ENCODE measurements at places on chromosomes 3 and 15.

DNA sequence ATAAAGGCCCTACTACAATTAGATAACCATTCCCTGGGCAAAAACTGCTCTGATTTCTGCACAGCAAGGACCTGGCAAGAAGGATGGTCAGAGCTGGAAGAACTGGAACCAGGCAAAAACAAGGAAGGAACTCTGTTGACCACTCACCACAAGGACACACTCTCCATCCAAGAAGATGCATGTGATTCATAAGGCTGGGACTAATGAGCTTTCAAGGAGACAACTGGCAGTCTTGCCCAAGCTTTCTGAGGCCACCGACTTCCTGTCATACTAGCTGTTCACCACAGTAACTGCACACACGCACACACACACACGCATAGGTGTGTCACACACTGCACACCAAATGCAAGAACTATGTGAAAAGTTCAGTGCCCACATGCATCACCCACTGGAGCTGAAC is 256.6 kb downstream of the OCA2 start:
- DNase-seq: no peak

DNA sequence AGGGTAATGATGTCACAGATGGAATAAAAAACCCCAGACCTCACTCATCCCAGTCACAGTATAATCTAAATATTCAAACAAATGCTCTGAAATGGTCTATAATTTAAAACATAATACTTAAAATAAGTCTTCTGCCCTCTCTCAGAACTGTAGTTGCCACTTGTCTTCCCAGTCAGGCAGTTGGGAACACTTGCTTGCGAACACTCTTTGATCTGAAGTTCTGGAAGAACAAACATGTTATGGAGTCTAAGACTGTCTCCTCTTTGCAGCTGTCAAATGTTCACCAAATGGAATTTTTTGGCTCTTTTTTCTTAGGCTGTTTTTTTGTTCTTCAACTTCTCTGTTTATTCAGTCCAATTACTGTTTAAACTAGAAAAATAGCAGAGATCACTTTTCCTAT is 711.1 kb upstream of the GOLIM4 start:
- no peak for DNase-seq

DNA sequence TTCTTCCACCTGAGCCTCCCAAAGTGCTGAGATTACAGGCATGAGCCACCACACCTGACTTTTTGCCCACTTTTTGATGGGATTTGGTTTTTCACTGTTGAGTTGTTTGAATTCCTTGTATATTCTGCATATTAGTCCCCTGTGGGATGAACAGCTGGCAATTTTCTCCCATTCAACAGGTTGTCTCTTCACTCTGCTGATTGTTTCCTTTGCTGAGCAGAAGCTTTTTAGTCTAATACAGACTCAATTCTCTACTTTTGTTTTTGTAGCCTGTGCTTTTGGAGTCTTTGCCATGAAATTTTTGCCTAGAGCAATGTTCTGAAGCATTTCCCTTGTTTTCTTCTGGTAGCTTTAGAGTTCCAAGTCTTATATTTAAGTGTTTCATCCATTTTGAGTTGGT is 62.7 kb upstream of the MFGE8 start:
- DNase-seq: no peak

- no peak for DNase-seq
Observed at GRCh38 chr15:44729408-44730127, 6.8 kb upstream of the TRIM69 start.

DNA sequence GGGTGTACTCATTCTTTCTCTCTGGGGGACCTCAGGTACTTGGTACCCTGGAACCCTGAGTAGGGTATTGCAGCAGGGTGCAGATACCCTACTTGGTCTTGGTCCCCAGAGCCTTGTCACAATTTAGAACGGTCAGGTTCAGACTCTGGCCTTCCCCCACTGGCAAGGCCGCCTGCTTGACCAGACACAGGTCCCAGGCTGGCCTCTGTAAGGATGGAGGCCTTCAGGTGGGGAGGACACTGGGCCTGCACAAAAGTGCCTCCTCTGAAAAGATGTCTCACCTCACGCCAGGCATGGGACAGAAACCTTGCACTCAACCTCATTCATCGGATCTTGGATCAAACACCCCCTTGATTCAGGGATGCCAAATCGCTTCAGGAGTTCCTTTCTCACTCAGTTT is 158.4 kb downstream of the KLF13 start:
- no peak for DNase-seq

DNA sequence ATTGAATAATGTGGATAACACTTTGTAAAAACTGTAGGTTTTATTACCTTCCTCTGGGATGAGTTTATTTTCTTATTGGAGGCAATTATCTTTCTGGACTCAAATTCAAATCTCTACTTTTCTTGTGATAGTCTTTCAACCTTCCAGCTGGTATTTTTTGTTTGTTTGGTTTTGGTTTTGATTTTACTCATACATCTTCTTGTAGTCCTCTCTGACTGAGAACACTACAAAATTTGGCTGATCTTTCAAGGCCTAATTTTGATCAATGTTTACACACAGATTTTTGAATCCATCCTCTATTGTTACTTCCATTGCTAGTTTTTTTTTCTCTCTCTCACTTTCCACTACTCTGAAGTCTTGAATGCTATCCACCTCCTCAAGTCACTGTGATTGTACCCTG is 303.8 kb upstream of the NECTIN3 start:
- no peak for DNase-seq

- no peak for DNase-seq
Observed at GRCh38 chr15:60895986-60896385, 333.1 kb downstream of the RORA start.

DNA sequence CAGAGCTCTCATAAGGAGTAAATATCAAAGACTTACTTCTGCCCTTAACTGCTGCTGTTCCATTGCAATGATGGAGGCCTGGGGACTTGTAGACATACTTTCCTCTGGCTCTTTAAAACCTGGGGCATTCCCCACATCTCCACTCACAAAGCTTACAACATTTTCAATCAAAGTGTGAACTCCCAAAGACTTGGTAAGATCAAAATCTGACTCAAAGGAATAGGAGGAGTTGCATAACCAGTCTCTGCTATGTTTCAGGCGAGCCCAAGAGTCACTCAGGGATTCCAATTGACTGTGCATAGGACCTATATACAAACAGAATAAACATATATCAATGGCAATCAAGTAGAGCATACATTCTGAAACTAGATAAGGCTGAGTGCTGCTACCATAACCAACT is 101.5 kb downstream of the FBXL22 start:
- DNase-seq: no peak

DNA sequence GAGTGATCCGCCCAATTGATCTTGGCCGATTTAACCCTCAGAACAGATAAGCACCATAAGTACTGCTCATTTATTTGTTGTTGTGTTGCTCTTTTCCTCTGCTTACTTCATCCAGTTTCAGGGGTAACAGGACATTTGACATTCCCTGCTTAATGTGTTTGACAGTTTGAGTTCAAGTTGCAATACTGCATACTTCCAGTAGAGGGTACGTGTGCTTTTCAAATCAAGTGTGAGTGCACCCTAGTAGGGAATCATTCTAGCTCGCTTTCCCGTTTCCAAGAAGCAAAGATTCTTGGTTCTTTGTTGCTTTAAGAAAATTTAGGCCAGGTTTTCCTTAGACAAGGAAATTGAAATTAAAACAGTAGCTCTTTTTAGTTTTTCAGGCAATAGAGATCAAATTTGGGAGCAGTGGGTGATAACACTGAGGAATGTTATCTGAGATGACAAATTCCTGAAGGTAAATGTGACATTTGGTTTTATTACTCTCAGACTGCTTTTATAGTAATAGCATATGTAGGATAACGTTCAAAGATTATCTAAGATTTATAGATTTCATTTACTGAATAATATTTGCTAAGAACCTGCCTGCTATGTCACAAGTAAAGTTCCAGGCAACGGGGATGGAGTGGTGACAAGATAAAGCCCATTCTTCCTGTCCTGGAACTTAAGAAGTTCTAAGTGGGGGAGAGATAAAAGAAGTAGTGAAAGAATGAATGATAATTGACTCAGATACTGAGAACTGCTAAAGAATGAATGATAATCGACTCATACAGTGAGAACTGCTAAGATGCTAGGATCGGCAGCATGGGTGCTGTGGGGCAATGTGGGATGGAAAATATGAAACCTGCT is 73.3 kb downstream of the SYNPR start:
- peak; percentile 49 for DNase-seq

- DNase-seq: no peak
Observed at GRCh38 chr3:102258666-102259227, 176.1 kb upstream of the ZPLD1 start.

GRCh38 chr3:189724356-189724755 is 93.2 kb downstream of the TP63 start:
- DNase-seq: no peak

- peak; percentile 52 for DNase-seq
Observed at GRCh38 chr3:168094877-168095610, 680 bp downstream of the GOLIM4 start.

- no peak for DNase-seq
Observed at GRCh38 chr3:16609927-16610580, 4.8 kb upstream of the DAZL start.

- no peak for DNase-seq
Observed at GRCh38 chr3:11613851-11614487, 29.7 kb downstream of the VGLL4 start.

DNA sequence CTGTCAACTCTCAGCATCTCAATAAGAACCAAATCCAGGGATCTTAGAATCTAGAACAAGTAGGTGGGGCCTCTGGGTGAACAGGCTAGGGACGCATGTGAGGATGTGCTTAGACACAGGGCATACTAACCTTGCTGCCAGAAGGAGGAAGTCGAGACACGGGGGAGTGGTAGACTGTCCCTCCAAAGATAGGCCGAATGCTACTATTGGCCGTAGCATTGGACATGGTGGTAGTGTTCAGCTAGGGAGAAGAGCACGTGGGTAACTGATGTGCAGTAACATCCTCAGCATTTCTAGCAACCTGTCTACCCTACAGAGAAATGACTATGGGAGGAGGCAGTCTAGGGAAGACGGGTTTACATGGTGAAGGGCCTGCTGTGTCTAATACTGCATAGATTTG is 15.6 kb downstream of the RCCD1 start:
- DNase-seq: no peak

DNA sequence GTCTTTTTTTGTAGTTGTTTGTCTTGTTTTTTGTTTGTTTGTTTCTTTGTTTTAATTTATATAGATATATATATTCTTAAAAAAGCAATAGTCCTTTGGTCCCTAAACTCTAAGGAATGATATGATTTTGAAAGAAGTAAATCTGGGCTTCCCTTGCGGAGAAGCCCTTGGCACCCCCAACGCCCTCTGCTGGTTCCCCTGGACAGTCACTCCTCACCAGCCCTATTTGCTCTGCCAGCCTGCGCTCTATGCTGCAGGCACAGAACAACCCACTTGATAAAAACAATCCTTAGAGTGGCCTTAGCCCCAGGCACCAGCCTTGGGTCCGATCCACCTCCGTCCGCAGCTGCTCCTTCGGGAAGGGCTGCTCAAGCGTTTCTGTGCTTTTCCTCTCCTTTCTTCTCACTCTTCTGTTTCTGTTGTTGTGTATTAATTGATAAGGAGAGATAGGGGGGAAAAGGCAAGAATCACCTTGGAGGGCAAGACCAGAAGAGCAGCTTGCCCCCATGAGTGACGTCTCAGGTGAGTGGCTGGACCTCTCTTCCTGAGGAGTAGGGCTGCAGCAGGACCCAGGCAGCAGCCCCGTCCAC is 13.7 kb upstream of the PARP6 start:
- no peak for DNase-seq

GRCh38 chr3:152381881-152382295 is 113.2 kb downstream of the MBNL1 start:
- no peak for DNase-seq

- no peak for DNase-seq
Observed at GRCh38 chr3:66211779-66212178, 9.0 kb upstream of the SLC25A26 start.

GRCh38 chr3:36381311-36381956 is 1.1 kb downstream of the STAC start:
- DNase-seq: no peak

GRCh38 chr15:27059610-27060202 is 88.7 kb downstream of the GABRG3 start:
- no peak for DNase-seq

- DNase-seq: no peak
Observed at GRCh38 chr3:111472556-111472955, 69.4 kb upstream of the CD96 start.

- no peak for DNase-seq
Observed at GRCh38 chr15:29034593-29035335, 149.0 kb downstream of the APBA2 start.

DNA sequence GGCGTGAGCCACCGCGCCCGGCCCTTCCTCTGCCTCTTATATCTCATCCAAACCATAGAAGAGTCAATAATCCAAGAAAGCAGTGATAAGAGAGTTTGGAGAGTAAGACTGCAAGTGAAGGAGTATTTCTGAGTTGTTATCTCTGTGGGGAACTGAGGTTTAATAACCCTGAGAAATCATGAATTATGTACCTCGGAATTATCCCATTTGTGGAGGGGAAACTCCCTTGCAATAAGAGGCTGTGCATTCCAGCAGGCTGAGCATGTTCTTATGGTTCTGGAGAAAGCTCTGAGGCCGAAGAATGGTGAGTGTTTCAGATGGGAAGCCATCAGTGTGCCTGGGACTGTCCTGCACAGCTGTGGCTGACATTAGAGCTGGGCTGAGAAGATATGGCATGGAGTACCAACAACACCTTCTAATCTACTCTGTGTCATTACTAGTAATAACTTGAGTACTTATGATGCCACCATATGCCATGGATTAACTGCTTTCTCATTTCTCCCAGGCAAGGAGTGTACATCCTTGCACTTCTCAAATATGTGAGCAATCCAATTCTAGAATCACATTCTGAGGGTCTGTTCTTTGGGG is 31.4 kb upstream of the NOX5 start:
- no peak for DNase-seq

DNA sequence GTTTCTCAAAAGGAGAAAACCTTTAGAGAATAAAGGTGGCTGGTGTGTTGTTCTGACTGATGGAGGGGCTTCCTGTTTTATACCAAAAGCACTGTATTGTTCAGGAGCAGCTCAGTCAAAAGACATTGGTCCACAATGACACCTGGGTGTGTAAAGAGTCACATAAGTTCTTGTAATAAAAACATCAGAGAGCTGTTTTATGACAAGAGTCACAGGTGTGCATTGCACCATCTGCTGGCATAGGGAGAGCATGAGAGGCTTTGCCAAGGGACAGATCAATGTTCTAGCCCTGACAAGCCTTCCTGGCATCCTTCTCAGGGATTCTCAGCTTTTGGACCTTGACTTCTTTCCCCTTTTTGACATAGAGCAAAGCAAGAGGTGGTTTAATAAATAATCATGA is 20.4 kb downstream of the ARPP21 start:
- no peak for DNase-seq

DNA sequence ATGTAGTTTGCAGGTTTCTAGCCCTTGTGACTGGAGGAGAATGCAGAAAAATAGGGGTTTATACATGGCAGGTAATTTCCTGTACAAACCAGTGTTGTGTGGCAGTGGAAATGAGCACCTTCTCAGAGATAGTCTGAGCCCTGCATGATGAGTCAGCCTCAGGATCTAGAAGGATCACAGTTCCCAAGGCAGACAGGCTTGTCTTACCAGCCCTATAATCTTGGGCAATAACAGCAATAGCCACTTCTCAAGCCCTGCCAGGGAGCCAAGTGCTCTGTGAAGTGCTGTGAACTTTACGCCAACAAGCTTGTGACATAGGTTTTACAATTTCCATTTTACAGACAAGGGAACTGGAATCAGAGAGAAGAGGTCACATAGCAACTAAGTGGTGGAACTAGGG is 89.4 kb downstream of the CD47 start:
- no peak for DNase-seq

GRCh38 chr15:65659502-65660052 is 37.8 kb downstream of the SLC24A1 start:
- DNase-seq: no peak
